ENCODE measurements at places on chromosomes 5 and 9.

GRCh38 chr9:92488681-92489550 lies 6.6 kb upstream of the ASPN start:
- no peak for DNase-seq

DNA sequence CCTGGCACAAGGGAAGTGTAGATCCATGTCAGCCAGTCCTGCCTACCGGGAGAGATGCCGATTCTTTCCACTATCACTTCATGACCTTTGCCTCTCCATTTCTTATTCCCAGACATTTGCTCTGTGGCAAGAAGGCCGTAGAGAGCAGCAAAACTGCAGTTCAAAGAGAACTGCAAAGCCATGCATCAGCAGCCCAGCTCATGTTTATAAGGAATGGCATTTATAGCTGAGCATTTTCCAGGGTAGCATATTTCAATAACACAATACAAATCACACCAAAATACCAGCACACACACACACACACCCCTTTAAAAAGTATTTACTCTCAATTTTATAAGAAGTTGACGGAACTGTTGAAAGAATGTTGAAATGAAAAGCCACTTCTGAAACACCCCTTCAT lies 126.7 kb upstream of the EGFLAM start:
- no peak for DNase-seq

GRCh38 chr5:88876714-88877113 lies 6.3 kb downstream of the MEF2C start:
- DNase-seq, result no peak

- DNase-seq, result no peak
These were observed 12.9 kb downstream of the MYORG start for GRCh38 chr9:34363619-34364351.

- DNase-seq, result no peak
These were observed 24.6 kb downstream of the TTF1 start for GRCh38 chr9:132381966-132382541.

DNA sequence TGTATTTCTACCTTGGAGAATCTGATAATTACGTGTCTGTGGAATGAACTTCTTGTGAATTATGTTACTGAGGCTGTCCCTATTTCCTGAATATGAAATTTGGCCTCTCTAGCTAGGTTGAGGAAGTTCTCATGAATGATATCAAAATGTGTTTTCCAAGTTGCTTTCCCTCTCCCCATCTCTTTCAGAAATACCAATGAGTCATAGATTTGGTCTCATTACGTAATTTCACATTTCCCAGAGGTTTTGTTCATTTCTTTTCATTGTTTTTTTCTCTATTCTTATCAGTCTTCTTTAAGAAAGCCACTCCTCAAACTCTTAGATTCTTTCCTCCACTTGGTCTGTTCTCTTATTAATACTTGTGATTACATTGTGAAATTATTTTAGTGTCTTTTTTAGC lies 923.8 kb upstream of the CDH9 start:
- no peak for DNase-seq

DNA sequence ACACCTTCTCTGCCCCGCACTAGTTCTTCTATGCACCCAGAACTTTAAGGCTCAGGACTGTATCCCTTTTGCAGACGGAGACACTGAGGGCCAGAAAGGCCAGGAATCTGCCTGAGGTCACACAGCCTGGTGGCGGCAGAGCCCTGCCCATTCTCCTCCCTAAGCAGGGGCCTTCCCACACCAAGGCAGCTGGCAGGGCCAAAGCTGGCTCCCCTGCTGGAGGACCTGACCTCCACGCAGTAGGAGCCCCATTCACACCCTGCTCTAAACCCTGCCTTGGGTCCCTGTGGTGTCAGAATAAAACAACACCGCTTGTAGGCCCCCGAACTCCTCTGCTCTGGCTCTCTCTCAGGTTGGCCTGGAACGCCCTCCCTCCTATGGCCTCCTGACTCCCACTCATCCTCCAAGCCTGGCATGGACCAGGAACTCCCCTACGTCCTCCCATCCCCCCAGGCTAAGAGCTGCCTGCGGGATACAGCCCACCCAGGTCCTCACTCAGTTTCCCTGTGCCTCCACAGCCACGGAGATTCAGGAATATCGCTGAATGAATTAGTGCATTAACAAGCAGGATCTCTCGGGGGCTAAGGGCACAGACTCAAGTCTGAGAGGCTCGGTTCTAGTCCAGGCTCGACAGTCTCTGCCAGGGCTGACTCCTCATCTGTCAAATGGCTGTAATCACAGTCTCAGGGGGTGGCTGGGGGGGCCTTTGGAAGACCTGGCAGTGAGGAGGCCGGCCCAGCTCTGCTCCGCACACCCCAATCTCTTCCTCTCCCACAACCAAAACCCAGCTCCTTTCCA lies 2.8 kb downstream of the ST6GALNAC6 start:
- DNase-seq, result no peak

- DNase-seq, result no peak
These were observed 653 bp upstream of the HNRNPH1 start for GRCh38 chr5:179623906-179624741.

GRCh38 chr5:74034733-74035132 lies 408.7 kb downstream of the ARHGEF28 start:
- DNase-seq, result no peak

GRCh38 chr9:91084896-91085516 lies 276.7 kb downstream of the AUH start:
- no peak for DNase-seq

DNA sequence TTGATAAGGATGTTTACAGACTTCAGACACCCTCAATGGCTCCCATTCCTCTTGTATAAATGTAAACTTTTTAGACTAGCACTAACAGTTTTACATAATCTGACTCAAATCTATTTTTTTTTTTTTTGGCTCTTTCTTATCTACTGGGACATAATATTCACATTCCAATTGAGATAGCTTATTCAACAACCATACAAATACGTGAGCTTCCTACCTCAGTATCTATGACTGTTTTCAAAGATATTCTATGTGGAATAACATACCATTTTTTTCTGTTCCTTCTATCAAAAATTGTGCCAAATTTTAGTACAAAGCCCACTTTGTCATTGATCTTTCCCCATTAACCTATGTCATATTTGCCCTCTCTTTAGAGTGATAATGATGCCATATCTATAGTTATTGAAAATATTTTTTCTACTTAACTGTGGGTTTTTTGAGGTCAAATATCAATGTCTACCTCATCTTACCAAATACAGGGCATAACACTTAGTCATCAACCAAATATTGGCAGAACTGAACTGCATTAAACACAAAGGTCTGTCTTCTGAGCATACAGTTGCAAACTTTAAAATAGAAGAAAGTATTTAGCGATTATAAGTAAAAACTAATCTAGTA lies 482.6 kb downstream of the PTPRD start:
- DNase-seq, result no peak

GRCh38 chr5:54212331-54212730 lies 98.0 kb downstream of the ARL15 start:
- DNase-seq, result no peak

DNA sequence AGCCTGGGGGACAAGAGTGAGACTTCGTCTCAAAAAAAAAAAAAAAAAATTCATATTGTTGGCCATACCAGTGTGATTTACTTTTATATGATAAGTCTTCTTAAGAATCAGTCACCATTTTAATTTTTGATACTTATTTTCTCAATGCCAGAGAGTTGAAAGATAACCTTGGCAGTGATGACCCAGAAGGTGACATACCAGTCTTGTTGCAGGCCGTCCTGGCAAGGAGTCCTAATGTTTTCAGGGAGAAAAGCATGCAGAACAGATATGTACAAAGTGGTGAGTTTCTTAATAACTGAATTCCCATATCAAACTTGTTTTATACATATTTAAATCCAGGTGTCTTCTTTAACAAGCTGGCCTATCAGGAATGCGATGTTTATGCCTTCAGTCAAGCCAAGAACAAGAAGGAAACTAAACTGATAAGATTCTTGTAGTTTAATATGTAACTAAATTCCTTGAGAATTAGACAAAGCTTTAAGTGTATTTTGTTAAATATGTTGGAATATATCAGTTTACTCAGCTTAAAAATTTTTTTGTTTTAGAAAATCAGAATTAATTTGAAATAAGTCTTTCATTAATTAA lies 81.5 kb downstream of the NIPBL start:
- no peak for DNase-seq

- no peak for DNase-seq
These were observed 1.4 kb downstream of the PRR16 start for GRCh38 chr5:120465436-120465961.

DNA sequence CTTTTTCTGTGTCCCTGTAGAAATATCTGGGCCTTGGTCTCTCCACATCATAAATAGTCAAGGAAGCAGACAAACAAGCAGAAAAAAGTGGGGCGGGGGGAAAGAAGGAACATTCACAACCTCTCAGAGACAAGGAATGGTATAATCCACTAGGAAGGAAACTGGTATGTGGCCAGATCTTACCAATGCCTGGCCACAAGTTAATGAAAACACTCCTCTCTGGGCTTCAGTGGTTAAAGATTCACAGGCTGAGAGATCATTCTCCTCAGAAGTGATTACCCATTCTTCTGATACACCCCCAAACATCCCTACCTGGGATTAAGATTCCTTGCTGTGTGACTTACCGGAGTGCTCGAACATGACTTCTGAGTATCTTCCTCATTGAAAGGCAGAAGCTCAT lies 290.6 kb downstream of the MARCHF11 start:
- DNase-seq, result no peak

GRCh38 chr9:96567203-96567700 lies 52.4 kb downstream of the CDC14B start:
- DNase-seq, result no peak

DNA sequence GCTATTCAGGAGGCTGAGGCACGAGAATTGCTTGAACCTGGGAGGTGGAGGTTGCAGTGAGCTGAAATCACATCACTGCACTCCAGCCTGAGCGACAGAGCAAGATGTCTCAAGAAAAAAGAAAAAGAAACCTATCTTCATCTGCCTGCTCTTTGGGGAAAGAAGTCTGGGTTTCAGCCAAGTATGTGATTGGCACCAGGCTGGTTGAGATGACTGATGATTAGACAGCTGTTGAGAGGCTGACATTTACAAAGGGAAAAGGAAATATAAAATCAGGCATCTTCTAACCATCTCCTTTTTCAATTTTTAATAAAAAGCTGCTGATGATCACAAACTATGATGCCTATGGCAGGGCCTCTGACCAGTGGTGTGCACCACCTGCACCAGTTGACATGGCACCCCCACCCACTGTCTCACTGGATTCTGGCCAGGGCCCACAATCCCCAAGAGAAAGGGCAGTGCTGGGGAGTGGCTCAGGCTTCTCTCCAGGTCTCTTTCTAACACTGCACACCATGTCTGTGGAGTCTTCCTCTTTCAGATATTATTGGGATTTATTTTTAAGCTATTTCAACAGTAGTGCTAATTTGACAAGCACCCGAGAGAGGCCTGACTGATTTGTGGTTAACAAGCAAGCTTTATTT lies 17.2 kb upstream of the C5orf15 start:
- no peak for DNase-seq

- DNase-seq, result no peak
These were observed 134.8 kb downstream of the EPB41L4A start for GRCh38 chr5:112283943-112284929.

GRCh38 chr9:83220730-83221129 lies 157.8 kb upstream of the RASEF start:
- DNase-seq, result no peak

- DNase-seq, result no peak
These were observed 108.4 kb upstream of the ALDH1B1 start for GRCh38 chr9:38284039-38284575.

- no peak for DNase-seq
These were observed 50.3 kb downstream of the SNCAIP start for GRCh38 chr5:122362361-122362760.

DNA sequence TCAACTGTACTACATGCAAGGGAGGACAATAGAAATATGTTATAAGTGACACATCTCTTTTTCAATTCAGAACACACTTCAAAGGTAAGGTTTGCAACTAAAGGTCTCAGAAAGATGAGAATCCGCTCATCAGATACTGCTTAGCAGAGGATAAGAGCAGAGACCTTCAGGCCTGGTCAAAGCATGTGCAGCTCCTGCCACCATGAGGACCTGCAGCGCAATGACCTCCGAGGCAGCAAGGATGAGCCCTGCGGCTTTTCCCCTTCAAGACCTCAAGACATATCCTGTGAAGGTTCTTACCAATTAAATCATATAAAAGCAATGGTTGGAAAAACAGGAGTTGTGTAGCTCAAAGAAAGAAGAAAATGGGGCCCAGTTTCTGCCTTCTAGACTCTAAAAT lies 135.8 kb downstream of the TRIM36 start:
- no peak for DNase-seq

DNA sequence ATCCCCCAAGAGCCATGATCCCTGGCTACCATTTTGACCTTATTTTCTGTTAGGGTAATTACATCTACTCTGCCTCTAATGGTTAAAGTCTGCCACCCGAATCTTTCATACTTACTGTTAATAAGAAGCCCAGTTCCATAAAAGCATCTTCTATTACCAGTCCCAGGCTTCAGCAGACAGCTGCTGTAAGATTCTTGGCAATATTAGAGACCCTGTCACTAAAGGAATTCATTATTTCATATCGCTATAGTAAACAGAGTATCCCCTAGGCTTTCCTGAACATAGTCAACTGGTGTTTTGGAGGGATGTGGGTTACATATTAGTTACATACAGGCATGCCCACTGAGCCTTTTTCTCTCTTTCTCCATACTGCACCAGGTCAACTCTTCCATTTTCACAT lies 608.7 kb upstream of the SEMA6A start:
- no peak for DNase-seq

- DNase-seq, result peak; percentile 56
These were observed 4.0 kb downstream of the SNX30 start for GRCh38 chr9:112754578-112754977.

GRCh38 chr9:116115761-116116353 lies 37.7 kb upstream of the PAPPA start:
- DNase-seq, result peak; percentile 92

DNA sequence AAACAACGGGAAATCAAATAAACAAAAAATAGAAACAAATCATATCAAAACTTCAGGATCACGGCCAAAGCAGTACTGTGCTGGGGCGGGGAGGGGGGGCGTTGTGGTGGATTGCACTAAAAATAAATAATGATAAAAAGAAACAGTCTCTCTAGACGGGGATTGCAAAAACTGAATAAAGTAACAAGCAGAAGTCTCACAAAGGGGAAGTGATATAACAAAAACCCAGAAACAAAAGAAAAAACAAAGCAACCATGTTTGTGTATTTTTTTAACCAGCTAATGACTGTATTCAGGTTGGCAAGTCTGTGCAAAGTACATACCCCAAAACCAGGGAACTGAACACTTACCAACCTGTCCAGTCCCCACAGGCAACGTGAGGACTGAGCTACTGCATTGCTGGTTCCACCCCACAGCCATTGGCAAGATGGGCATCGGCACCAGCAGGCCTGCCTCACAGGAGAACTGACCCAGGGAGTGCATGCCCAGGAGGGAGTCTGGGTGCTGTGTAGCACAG lies 24.1 kb downstream of the BICD2 start:
- no peak for DNase-seq

- DNase-seq, result no peak
These were observed 45.9 kb downstream of the RGS3 start for GRCh38 chr9:113509463-113509862.

GRCh38 chr9:33795281-33795680 lies at the start of gene PRSS3:
TSS of gene PRSS3 (plus strand) at chr9:33795561. CDS start at chr9:33795574, 13 bp downstream.
- DNase-seq, result no peak

GRCh38 chr9:81619353-81620001 lies 69.9 kb downstream of the TLE1 start:
- peak; percentile 77 for DNase-seq

Data from fibroblast of skin of left biceps (primary cell).